CD8-positive, alpha-beta memory T cell (primary cell): ENCODE measurements at places on chromosomes 7 and 10. TPM values are rescaled to one million over a fixed set of nuclear protein-coding genes. Genes with fewer than 3 reads are reported as not detected.

MMRN2 gene
- not detected for total RNA-seq

CUBN gene
- total RNA-seq: 0.73 TPM

PBLD gene
- 1.2 TPM for total RNA-seq

OR13A1 gene
- not detected for total RNA-seq

ANXA8 gene
- total RNA-seq: not detected
